Chondrocyte (in vitro differentiated cells): ENCODE measurements at places on chromosomes 6 and 20. TPM values are rescaled to one million over a fixed set of nuclear protein-coding genes. Genes with fewer than 3 reads are reported as not detected.

DNA sequence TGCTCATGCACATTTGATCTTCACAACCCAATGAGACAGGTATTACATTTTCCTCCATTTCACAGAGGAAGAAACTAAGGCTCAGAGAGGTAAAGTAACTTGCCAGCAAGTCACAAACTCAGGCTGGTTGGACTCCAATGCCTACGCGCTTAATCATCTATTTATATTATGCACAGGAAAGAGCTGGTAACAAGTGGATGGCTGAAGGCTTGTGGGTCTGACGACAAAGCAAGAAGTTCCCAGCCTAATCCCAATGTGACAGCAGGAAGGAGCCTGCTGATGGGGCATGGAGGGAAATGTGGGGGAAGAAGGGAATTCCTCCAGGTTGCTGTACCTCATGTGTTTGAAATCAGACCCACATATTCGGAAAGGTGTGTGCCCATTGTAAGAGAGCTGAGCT, 3.9 kb downstream of the CDH22 start:
- peaks cover 1% of the 10 kb centered on the region for H3K36me3 ChIP-seq
- H3K4me1 ChIP-seq = peaks cover 4% of the 10 kb centered on the region
- H3K27ac ChIP-seq = no peak overlapping the region
- H3K27me3 ChIP-seq = peaks cover 72% of the 10 kb centered on the region

TFEB gene
- total RNA-seq = 10.7 to 12.4 TPM (median 11.6 TPM) in 3 replicates

DNA sequence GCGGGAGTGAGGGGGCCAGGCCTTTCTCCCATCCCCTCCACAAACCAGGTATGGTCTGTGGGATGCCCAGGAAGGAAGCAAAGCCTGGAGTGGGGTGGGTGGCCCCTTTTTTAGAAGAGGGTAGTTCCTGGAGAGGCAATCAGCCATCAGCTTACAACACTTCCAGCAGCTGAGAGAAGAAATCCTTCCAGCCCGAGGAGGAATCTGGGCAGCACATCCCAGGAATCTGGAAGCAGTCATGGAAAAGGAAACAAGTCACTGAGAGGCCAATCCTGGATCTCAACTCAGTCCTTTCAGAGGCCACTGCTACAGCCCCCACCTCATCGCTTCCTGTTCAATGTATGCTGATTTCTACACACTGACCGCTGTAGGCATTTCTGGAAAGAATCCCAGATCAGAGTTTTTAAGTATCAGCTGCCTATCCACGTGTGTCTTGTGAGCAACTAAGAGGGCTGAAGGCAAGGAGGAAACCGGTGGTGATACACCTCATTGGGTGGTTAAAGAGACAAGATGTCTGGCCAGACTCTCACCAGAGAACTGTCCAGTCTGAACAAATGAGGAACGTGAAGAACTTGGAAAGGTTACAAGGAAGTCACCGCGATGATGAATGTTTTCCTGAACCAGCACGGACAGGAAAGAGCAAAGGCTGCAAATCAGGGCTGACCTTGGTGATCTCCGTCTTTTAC, 92.9 kb upstream of the SHLD1 start:
- no peak for DNase-seq
- H3K4me3 ChIP-seq = no peak overlapping the region
- H3K4me1 ChIP-seq = peaks cover 35% of the 10 kb centered on the region
- H3K27me3 ChIP-seq = no peaks in the 10 kb centered on the region

DNA sequence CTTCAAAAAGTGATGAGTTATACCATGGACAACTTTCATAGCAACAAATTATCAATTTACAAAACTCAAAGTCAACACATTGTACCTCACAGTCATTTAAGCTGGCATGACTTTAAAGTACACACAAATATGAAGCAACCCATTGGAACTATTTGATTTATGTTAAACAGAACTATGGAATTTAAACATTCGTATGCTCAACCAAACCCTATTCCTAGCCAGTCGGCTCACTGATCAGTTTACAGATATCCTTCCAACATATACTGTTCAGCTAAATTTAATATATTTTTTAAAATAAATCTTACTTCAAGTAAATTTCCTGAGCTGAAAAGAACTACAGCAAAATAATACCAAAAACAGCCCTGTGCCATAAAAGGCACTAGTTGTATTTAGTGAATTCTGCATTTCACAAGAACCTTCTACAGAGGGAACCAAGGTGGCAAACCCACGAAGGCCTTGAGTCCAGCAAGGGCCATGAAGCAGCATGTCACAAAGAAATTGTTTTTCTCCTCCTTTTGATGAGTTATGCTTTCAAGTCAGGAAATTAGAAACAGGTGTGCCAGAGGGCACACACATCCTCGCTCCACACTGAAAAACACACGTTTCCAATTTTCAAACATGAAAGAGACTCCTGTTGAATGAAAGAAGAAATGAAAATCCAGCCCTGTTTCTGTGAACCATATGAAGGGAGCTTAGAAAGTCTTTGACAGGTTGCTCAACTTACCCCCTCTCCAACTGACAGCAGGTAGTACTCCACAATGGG, 122.8 kb downstream of the TASP1 start:
- H3K27me3 ChIP-seq = no peaks in the 10 kb centered on the region
- no peak overlapping the region for H3K4me3 ChIP-seq
- no peak overlapping the region for H3K27ac ChIP-seq
- peaks cover 8% of the 10 kb centered on the region for H3K4me1 ChIP-seq

- no peak overlapping the region for H3K4me3 ChIP-seq
- H3K36me3 ChIP-seq = no peaks in the 10 kb centered on the region
- no peak for DNase-seq
- H3K4me1 ChIP-seq = peaks cover 17% of the 10 kb centered on the region
- H3K27me3 ChIP-seq = no peaks in the 10 kb centered on the region
These were observed 114.2 kb downstream of the SOX4 start for GRCh38 chr6:21707524-21708319.

GRCh38 chr20:51428401-51429143, 113.9 kb downstream of the NFATC2 start:
- no peaks in the 10 kb centered on the region for H3K27me3 ChIP-seq
- DNase-seq = no peak
- H3K36me3 ChIP-seq = peaks cover 1% of the 10 kb centered on the region
- H3K27ac ChIP-seq = peak overlapping the region; percentile 52
- peak overlapping the region; percentile 40 for H3K4me3 ChIP-seq

VGLL2 gene
- not detected in 3 replicates for total RNA-seq

GRCh38 chr6:84719152-84719551, 45.2 kb downstream of the TBX18 start:
- H3K36me3 ChIP-seq = no peaks in the 10 kb centered on the region
- no peaks in the 10 kb centered on the region for H3K4me1 ChIP-seq
- DNase-seq = no peak
- no peak overlapping the region for H3K4me3 ChIP-seq
- H3K27me3 ChIP-seq = peaks cover 10% of the 10 kb centered on the region
- no peak overlapping the region for H3K27ac ChIP-seq

GRCh38 chr20:58053391-58054055, 174.9 kb downstream of the ANKRD60 start:
- H3K36me3 ChIP-seq = no peaks in the 10 kb centered on the region
- H3K4me1 ChIP-seq = no peaks in the 10 kb centered on the region
- H3K27me3 ChIP-seq = peaks cover 20% of the 10 kb centered on the region
- H3K27ac ChIP-seq = no peak overlapping the region
- H3K4me3 ChIP-seq = no peak overlapping the region
- peak; percentile 49 for DNase-seq

- no peak for DNase-seq
- H3K36me3 ChIP-seq = peaks cover 1% of the 10 kb centered on the region
- H3K4me3 ChIP-seq = no peak overlapping the region
- H3K27ac ChIP-seq = no peak overlapping the region
- H3K4me1 ChIP-seq = peaks cover 7% of the 10 kb centered on the region
- H3K27me3 ChIP-seq = no peaks in the 10 kb centered on the region
These were observed 28.4 kb upstream of the PTPN1 start for GRCh38 chr20:50481741-50482140.

DNA sequence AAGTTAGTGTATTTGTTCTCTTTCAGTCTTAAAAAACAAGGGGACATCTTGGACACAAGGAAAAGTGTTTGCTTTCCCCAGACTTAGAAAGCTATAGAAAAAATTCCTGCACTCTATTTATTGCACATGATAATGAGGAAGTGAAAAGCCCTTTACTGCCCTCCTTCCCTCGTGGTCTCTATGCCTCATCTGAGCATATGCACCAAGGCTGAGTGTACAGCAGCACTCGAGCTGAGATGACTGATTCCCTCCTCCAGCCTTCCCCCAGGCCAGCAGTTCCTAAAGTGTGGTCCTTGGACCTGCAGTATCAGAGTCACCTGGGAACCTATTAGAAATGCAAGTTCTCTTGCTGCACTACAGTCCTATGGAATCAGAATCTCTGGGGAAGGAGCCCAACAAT, 14.3 kb upstream of the LAMP5 start:
- H3K27me3 ChIP-seq = no peaks in the 10 kb centered on the region
- no peak overlapping the region for H3K27ac ChIP-seq
- H3K36me3 ChIP-seq = peaks cover 1% of the 10 kb centered on the region

GRCh38 chr6:25922301-25922700, 8.2 kb downstream of the SLC17A2 start:
- DNase-seq = no peak
- no peak overlapping the region for H3K27ac ChIP-seq
- H3K27me3 ChIP-seq = peaks cover 5% of the 10 kb centered on the region
- no peak overlapping the region for H3K4me3 ChIP-seq
- no peaks in the 10 kb centered on the region for H3K36me3 ChIP-seq
- H3K4me1 ChIP-seq = no peaks in the 10 kb centered on the region

CDSN gene
- 0.12 TPM in 1 of 3 replicates, not detected in the others for total RNA-seq

DNA sequence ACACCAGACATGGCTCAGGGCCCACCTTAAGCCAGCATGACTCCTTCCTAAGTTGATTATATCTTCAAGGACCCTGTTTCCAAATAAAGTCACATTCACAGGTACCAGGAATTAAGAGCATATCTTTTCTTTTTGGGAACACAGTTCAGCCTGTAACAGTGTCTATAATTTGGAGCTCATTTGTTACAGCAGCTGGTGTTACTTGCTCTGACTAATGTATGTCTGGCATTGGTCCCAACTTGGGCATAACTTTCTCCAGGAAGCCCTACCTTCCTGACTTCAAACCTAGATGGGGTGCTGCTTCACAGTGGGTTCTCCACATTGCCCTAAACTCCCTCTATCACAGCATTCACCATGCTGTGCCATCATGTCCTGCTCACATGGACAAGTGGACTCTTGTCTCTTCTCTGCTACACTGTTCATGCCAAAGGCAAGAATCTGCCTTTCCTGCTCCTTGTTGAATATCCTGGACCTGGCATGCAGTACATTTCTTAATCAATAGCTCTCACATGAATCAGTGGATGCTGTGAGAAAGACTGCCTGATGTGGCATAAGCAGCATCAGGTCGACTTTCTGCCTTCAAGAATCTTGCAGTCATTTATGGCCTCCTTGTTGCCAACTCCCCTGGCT, 117.4 kb upstream of the FOXA2 start:
- no peak overlapping the region for H3K4me3 ChIP-seq
- no peak for DNase-seq
- no peaks in the 10 kb centered on the region for H3K27me3 ChIP-seq
- peaks cover 7% of the 10 kb centered on the region for H3K36me3 ChIP-seq

GRCh38 chr20:45626540-45626939, 3.0 kb upstream of the WFDC10A start:
- no peak overlapping the region for H3K27ac ChIP-seq
- H3K4me1 ChIP-seq = no peaks in the 10 kb centered on the region
- no peak for DNase-seq
- peaks cover 32% of the 10 kb centered on the region for H3K27me3 ChIP-seq
- H3K4me3 ChIP-seq = no peak overlapping the region

CENPW gene
- 11.5 to 17.0 TPM (median 12.1 TPM) in 3 replicates for total RNA-seq

- no peak overlapping the region for H3K27ac ChIP-seq
- DNase-seq = no peak
- H3K36me3 ChIP-seq = no peaks in the 10 kb centered on the region
- H3K4me3 ChIP-seq = no peak overlapping the region
- H3K27me3 ChIP-seq = peaks cover 17% of the 10 kb centered on the region
These were observed 146.7 kb upstream of the TBX18 start for GRCh38 chr6:84910906-84911607.

GRCh38 chr6:120938164-120938875, 396.0 kb downstream of the TBC1D32 start:
- H3K27me3 ChIP-seq = peaks cover 15% of the 10 kb centered on the region
- H3K27ac ChIP-seq = no peak overlapping the region
- no peak overlapping the region for H3K4me3 ChIP-seq
- H3K36me3 ChIP-seq = no peaks in the 10 kb centered on the region

GRCh38 chr6:53360093-53360912, 11.6 kb upstream of the ELOVL5 start:
- no peaks in the 10 kb centered on the region for H3K36me3 ChIP-seq
- peaks cover 18% of the 10 kb centered on the region for H3K4me1 ChIP-seq
- no peak for DNase-seq
- H3K27ac ChIP-seq = peak overlapping the region; percentile 95
- H3K27me3 ChIP-seq = no peaks in the 10 kb centered on the region
- H3K4me3 ChIP-seq = peak overlapping the region; percentile 90

COL21A1 gene
- total RNA-seq = 68.9 to 173 TPM (median 76.2 TPM) in 3 replicates

GRCh38 chr6:133466680-133467079, 225.5 kb downstream of the EYA4 start:
- DNase-seq = no peak
- no peaks in the 10 kb centered on the region for H3K27me3 ChIP-seq
- H3K4me1 ChIP-seq = peaks cover 18% of the 10 kb centered on the region
- no peak overlapping the region for H3K4me3 ChIP-seq
- H3K36me3 ChIP-seq = peaks cover 9% of the 10 kb centered on the region
- peak overlapping the region; percentile 52 for H3K27ac ChIP-seq

DNA sequence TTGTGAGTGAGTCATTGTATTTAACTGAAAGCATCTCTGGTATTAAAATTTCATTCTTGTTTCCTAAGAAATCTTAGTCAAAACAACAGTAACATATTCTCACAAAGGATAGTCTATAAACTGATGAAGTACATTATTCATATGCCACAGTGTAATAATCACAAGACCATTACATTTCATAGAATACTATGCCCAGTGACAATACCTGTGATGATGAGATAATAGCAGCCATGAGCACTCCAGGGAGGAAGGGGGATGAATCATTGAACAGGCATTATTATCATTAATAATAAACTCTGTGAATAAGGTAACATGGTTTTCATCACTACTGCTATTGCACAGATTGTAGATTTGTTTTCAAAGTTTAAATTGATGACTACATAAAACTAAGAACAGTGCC, 667.9 kb downstream of the EPM2A start:
- H3K4me1 ChIP-seq = peaks cover 33% of the 10 kb centered on the region
- no peak overlapping the region for H3K27ac ChIP-seq
- H3K36me3 ChIP-seq = no peaks in the 10 kb centered on the region
- no peaks in the 10 kb centered on the region for H3K27me3 ChIP-seq
- H3K4me3 ChIP-seq = no peak overlapping the region

MYLK2 gene
- 1.3 to 3.3 TPM (median 2.9 TPM) in 3 replicates for total RNA-seq

CLDN20 gene
- not detected in 3 replicates for total RNA-seq

DNA sequence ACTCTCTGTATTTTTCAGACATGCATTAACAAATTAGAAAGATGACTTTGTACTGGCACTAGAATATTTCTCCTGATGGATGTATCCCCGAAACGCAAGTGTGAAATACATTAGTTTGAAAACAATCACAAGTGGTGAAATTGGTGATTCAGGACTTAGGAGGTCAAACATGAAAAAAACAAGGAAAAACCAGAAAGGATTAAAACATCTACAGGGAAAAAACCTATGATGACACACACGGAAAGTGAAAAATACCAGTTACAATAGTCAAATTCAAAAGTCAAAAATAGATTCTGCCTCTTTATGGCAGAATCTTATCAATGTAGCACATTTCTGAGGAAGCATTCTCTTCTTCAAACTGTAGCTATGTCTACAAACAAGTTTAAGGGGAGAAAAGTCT, 129.0 kb upstream of the SGK1 start:
- H3K4me3 ChIP-seq = no peak overlapping the region
- no peaks in the 10 kb centered on the region for H3K36me3 ChIP-seq
- peak overlapping the region; percentile 92 for H3K27ac ChIP-seq
- no peak for DNase-seq
- no peaks in the 10 kb centered on the region for H3K27me3 ChIP-seq
- peaks cover 22% of the 10 kb centered on the region for H3K4me1 ChIP-seq

ADGRG6 gene
- 1.7 to 2.5 TPM (median 2.5 TPM) in 3 replicates for total RNA-seq

GRCh38 chr6:94254689-94255088, 835.3 kb upstream of the EPHA7 start:
- DNase-seq = no peak
